ENCODE measurements at places on chromosomes 1 and 21.

GRCh38 chr1:167713330-167714081, 8.3 kb upstream of the MPZL1 start:
- no peak for DNase-seq

GRCh38 chr1:246139745-246140182, 367.3 kb downstream of the SMYD3 start:
- DNase-seq, result no peak

DNA sequence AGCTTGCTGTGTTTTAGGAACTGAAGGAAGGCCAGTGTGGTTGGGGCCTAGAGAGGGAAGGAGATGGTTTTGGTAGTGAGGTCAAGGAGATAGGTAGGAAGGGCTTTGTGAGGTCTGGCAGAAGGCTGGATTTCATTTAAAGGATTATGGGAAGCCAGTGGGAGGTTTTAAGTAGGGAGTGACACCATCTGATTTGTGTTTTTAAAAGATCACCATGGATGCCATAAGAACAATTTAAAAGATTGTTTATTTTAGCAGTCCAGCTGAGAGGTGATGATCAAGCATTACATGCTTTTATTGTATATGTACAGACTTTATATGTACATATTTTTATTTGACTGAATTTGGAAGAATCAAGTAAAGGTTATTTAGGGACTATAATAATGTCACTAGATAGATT, 26.4 kb downstream of the RGL1 start:
- DNase-seq, result no peak

- DNase-seq, result no peak
Observed at GRCh38 chr1:3359351-3359750, 95.1 kb upstream of the ARHGEF16 start.

GRCh38 chr1:37305841-37306240, 168.5 kb upstream of the ZC3H12A start:
- DNase-seq, result no peak

DNA sequence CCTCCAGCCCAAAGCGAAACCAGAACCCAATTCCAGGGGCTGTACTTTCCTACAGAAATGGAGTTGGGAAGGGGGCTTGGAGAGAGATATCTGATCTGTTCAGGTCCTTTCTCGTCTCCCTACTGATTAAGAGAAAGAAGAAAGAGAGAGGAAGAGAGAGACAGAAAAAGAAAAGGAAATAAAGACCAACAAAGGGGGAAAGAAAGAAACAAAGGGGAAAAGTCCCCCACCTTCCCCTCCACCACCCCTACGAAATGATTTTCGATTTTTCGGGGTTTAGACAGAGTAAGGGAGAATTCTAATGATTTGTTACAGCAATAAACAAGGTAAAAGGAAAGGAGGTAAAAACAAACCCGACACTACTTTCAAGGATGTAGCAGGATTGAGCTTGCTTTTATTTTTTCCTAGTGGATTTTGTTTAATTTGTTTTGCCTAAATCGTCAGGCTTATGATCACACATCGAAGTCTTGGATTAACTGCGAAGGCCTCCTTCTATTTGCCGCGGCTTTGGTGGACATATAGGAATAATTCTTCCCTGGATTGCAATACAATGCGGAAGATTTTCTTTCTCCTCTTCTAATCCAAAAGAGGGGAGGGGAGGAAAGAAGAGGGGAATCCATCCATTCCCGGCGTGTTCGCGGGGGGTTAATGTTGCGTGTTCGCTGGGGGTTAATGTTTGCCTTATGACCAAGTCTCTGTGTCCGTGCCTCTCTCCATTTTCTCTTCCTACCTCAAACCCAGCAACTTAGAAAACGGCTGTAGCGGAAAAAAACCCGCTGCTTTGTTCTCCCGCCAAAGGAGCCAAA, 1.9 kb downstream of the TAL1 start:
- DNase-seq, result no peak

DNA sequence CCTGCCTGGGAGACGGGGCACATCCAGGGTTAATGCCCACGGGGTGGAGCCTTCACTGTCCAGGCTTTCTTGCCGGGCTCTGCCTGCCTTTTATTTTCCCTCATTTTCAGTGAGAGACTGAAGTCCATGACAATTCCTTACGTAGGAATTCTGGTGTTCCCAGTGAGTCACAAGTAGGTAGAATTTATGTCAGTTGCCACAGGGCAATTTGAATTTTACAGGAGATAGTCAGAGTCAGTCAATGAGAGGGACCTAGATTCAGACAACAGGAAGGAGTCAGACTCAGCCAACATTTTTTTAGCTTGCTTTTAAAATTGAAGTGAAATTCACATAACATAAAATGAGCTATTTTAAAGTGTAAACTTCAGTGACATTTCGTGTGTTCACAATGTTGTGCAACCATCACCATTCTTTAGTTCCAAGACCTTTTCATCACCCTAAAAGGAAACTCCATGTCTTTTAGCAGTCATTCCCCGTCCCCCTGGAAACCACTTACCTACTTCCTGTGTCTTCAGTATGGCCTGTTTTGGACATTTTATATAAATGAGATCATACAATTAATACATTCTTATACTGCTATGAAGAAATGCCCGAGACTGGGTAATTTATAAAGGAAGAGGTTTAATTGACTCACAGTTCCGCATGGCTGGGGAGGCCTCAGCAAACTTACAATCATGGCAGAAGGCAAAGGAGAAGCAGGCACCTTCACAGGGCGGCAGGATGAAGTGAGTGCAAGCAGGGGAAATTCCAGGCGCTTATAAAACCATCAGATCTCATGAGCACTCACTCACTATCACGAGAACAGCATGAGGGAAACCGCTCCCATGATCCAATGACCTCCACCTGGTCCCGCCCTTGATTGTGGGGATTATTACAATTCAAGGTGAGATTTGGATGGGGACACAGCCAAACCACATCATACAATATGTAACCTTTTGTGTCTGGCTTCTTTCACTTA, 14.6 kb downstream of the AJAP1 start:
- DNase-seq, result no peak

GRCh38 chr1:22056043-22056442, 3.5 kb downstream of the CDC42 start:
- no peak for DNase-seq

- DNase-seq, result no peak
Observed at GRCh38 chr1:24898152-24898908, 31.7 kb downstream of the RUNX3 start.

- DNase-seq, result no peak
Observed at GRCh38 chr1:224217655-224218623, 34.9 kb downstream of the DEGS1 start.

DNA sequence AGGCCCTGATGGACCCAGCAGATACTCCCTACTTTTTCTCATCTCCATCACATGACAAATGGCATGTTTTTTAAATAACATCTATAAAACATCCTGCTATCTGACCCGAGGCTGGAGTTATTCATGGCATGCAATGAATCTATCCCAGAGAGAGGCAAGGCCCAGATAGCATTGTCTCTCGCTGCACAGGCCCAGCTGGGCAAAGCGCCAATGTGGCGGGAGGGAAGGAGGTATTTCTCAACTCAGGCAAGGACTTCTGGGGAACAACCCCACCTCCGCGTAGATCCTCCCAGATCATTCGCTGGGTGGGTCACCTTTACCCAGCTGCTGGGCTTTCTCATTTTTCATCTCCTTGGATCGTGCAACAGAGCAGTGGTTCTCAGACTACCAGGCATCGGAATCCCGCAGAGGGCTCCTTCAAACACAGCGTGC, 59.8 kb downstream of the ERG start:
- no peak for DNase-seq

GRCh38 chr1:45437323-45437722, 53.6 kb downstream of the TESK2 start:
- no peak for DNase-seq

DNA sequence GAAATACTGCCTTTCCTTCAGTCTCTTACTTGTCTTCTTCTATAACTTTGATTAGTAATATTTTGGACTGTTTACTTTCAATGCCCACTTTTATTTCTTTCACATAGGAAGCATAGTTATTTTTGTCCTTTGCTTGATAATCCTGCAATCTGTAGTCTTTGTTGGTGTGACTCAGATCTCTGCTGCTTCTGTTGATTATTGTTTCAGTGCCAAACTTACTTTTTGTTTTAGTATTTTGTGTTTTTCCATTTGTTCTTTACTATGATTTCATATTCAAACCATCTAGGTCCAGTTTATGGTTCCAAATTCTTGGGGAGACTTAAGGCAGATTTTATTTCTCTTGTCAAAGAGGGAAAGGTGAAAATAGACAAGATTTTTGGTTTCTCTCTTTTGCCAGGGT, 399.9 kb downstream of the HLX start:
- no peak for DNase-seq

DNA sequence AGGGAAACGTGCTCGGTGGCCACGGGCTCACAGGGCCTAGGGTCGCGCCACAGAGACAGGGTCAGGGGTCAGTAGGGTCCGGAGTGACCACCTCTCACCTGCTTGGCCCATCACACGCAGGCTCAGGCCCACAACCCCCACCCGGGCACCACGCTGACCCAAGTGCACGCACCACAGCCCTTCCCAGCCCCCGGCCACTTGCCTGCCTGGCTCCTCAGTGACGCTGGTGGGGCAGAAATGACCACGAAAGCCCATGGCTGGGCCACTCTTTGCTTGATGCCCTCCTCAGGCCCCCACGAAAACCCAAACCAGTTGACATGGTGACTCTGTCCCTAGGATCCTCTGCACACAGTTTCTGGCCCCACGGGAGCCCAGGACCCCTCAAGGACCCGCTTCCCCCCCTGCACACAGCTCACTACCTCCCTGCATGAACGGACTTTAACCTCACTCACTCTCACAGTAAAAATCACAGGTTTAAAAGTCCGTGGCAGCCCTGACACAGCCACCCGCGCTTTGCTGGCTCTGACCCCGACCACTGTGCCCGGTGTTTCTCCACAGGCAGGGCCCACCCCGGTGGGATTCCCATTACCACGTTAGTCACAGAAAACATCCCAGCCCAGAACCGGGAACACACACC, 20.7 kb downstream of the NADK start:
- DNase-seq, result no peak

GRCh38 chr1:113770031-113770430, 10.7 kb upstream of the PHTF1 start:
- no peak for DNase-seq

DNA sequence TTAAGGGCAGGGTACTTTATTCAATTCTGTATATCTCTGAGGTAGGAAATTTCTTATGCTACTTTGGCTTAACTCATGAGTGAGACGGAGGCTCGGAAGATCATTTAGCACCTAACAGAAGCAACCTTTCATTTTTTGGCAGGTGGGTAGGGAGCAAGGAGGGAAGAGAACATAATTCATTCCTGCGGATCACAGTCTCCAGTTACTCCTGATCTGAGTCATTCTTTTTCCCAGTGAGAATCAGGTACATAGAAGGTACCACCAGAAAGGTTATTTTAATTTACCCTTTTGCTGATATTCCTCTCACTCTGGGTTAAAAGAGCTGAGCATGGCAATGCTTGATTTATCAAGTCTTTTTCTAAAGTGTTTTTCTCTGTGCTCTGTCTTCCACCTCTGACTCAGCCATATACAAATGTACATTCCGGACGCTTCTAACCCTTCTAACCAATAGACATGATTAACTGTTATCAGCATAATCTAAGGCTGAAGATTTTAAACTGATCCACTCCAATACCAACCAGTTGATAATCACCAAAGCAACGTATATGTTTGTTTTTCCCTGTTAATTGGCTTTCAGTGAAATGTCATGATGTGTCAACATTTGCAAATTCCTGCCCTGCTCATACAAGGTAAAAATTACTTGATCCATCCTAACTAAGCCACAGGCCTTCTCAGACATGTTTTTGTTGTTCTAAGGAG, 271.7 kb downstream of the DUSP10 start:
- DNase-seq, result no peak

- DNase-seq, result no peak
Observed at GRCh38 chr1:53165408-53165961, 23.0 kb upstream of the SLC1A7 start.

GRCh38 chr1:109535971-109536491, 3.6 kb upstream of the GPR61 start:
- DNase-seq, result no peak

GRCh38 chr1:243497939-243498681, 242.3 kb downstream of the SDCCAG8 start:
- DNase-seq, result no peak

DNA sequence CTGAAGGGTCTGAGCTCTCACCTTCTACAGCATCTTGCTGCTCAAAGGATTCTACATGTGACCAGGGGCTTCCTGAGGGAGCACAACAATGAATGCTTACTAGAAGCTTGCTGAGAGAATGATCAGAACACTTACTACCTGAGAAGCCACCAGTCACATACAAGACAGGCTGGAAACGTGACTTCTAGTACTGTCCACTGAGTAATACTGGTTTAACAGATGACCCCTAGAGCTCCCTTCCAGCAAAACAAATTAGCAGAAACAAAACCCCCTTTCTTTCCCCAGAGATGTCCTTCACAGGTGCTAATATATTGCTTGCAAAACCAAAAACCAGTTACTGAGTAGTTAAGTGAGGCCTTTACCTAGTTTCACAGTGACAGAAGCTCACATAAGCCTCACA, 2.1 kb downstream of the TAF5L start:
- DNase-seq, result no peak

GRCh38 chr1:67214420-67215174, 48.3 kb downstream of the IL23R start:
- peak; percentile 43 for DNase-seq

DNA sequence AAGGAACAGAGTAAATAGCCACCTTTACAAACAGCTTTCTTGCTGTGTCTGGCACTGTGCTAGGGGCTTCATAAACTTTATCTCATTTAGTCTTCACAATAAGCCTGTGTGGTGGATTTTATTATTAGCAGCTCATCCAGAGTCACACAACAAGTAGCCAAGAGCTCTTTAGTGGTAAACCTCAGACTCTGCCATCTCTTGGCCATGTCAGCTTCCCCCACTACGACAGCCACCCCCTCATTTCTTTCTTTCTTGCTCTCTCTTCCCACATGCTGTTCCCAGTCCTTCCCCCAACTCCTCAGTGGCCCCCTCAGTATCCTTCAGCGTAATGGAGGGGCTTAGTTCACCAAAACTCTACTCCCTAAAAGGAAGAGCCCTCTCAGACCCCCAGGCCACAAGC, 1.2 kb upstream of the ZNF683 start:
- DNase-seq, result no peak

GRCh38 chr1:167602840-167603239, 27.2 kb upstream of the RCSD1 start:
- DNase-seq, result no peak

GRCh38 chr21:36087362-36088138, 17.7 kb downstream of the CBR1 start:
- no peak for DNase-seq

DNA sequence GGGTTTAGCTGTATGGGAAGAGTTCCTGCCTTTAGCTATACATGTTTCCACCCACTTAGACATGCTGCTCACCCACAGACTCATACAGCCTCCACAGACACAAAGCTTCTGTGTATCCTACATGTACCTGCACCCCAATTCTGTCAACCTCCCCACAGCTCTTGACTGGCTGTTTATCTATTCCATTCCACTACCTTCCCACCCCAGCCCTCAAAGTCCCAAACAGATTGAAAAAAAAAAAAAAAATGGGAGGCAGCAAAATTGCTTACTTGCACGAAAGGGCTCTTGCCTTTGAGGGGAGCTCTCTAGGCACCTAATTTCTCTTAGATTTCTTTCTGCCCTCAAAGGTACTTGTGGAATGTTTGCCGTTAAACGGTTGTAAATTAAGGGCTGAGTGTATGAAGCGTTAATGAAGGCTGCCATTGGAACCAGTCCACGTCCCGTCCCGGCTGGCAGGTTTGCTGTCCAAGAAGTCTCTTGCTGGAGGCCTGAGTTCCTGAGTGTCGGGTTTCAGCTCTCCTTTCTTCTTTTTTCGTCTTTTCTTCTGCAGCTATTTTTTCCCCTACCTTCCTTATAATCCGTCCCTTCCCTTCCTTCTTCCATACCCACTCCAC, 43.6 kb downstream of the PBX1 start:
- no peak for DNase-seq

GRCh38 chr1:3942416-3943122, 42.5 kb upstream of the C1orf174 start:
- no peak for DNase-seq

Measured in activated CD4-positive, alpha-beta T cell treated with anti-CD3 and anti-CD28 coated beads for 4 hours (primary cell).